Kidney capillary endothelial cell (primary cell): ENCODE measurements at places on chromosomes 4 and X.

DNA sequence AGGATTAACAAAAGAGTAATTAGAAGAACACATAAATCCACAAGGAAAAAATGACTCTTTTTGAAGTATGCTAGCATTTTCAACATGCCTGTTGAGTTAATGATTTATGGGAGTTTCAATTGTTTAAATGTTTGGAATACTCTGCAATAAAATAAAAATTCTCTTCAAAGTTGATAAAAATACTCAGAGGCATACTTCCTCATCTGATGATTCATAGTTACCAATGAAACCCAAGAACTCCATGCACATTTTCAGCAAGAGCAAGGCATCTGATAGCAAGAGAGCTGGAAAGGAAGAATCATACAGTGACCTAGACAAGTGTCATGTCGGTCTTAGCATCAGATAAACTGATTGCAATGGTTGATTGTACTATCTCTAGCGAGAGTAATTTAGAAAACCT lies 443.7 kb upstream of the ATOH1 start:
- DNase-seq, result no peak

GRCh38 chrX:115525486-115525885 lies 35.5 kb upstream of the PLS3 start:
- DNase-seq, result no peak

DNA sequence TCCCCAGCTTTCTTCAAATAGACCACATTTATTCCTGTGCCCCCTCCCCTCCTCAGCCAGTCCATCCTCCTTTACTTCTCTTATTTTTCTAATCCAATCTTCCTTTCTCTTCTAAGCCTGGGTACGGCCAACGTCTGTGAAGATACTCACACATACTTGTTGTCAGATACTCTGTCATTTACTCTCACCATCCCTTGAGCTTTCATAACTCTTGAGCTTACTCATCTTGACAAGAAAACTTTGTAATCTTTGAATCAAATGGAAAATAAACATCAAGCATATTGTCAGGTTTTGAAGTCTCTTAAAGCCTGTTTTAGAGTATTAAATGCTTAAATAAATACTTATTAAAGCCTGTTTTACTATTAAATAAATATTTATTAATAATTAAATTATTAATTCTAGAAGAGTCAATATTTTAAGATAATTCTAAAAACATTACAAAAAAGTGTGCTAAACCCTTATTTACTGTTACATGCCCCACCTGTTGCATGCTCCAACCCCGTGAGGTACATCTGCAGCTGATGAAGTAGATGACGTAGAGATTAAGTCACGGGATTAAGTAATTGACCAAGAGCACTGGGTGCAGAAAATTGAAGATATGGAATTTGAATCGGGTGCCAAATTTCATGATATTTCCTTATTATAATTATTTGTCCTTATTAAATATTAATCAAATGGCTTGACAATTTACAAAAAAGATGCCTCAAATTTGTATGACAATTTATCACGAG lies 1.5 kb upstream of the TRIML2 start:
- no peak for DNase-seq

GRCh38 chrX:37846934-37847732 lies at the start of gene DYNLT3:
Gene DYNLT3, minus strand, starts transcription at chrX:37847571. Its CDS starts 61 bp downstream, at chrX:37847510.
- DNase-seq, result peak; percentile 41

- DNase-seq, result no peak
Observed at GRCh38 chr4:102638621-102639020, 122.1 kb downstream of the MANBA start.

DNA sequence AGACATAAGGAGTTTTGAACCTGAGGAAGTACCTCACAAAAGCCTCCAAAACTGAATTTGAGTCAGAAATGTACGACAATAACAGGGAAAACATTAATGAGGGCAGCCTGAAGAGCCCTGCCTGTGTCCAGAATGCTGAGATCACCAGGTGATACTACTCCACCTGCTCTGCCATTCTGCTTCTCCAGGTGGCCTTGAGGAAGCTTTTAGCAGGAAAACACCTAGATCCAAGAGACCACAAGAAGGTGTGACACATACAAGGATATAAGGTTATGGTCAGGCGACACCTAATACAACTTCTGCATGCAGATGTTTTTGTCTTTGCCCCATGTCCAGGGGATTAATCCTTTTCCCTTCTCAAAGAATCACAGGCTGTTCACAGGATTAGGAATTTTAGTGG lies 15.3 kb downstream of the SOWAHB start:
- DNase-seq, result no peak

DNA sequence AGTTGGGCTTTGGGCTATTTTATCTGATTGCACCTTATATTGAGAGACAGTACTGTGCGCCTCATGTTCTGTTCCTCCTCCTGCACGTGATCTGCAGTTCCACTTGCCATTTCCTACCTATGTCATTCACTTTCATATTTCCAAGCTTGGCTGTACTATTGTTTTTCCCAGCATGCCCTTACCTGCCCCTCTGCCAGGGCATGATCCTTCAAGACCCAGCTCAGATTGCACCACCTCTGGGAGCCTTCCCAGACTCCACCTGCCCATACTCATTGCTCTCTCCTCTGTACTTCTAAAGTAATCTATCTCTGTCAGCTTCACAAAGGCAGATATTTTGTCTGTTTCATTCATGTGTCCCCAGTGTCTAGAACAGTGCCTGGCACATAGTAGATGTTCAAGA lies 11.6 kb downstream of the SLC25A5 start:
- no peak for DNase-seq

DNA sequence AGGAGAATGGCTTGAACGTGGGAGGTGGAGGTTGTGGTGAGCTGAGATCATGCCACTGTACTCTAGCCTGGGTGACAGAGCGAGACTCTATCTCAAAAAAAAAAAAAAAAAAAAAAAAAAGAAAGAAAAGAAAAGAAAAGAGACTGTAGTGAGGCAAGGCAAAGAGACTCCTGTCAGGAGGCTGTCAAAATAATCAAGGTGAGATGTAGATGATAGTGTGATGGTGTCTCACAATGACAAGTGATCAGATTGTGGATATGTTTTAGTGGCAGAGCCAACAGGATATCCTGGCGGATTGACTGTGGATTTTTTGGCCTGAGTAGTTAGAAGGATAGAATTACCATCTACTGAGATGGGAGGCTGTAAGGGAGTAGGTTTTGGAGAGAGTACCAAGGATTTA lies 12.6 kb downstream of the TRPC5OS start:
- DNase-seq, result no peak

DNA sequence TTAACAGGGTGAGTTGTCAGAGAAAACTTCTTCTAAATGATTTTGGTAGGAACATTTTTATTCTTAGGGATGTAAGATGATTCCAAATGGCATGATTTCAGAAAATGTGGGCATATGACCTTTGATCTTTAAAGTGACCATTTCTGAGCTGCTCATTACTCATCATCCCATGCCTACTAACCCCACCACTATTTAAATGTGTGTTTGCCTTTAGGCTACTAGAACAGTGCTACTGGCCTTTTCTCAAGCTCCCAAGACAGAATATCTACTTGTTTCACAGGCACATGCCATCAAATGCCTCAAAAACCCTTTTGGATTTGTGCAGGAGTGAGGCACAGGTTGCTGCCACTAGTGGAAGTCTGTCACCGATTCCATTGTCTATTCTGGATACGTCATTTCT lies 428.2 kb downstream of the ADAM29 start:
- DNase-seq, result no peak

- no peak for DNase-seq
Observed at GRCh38 chr4:134421734-134422133, 220.1 kb upstream of the PABPC4L start.

DNA sequence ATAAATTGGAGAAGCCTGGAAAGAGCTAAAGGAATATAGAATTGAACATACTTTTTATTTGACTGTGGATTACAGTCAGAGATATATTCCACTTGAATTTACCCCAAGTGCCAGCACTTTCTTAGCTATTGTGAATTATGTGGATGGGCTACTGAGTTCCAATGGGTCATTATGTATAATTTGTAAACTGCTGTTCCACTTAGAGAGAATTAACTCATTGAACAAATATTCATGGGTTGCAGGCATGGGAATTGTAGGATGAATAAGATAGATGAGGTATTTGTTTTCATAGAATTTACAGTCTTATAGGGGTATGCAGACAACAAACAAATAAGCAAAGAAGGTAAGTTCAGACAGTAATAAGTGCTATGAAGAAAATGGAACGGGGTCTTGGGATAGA lies 195.7 kb downstream of the SHROOM3 start:
- no peak for DNase-seq

- DNase-seq, result no peak
Observed at GRCh38 chr4:10732914-10733415, 48.4 kb upstream of the CLNK start.

- no peak for DNase-seq
Observed at GRCh38 chrX:121581885-121582284, 534.5 kb downstream of the GLUD2 start.

DNA sequence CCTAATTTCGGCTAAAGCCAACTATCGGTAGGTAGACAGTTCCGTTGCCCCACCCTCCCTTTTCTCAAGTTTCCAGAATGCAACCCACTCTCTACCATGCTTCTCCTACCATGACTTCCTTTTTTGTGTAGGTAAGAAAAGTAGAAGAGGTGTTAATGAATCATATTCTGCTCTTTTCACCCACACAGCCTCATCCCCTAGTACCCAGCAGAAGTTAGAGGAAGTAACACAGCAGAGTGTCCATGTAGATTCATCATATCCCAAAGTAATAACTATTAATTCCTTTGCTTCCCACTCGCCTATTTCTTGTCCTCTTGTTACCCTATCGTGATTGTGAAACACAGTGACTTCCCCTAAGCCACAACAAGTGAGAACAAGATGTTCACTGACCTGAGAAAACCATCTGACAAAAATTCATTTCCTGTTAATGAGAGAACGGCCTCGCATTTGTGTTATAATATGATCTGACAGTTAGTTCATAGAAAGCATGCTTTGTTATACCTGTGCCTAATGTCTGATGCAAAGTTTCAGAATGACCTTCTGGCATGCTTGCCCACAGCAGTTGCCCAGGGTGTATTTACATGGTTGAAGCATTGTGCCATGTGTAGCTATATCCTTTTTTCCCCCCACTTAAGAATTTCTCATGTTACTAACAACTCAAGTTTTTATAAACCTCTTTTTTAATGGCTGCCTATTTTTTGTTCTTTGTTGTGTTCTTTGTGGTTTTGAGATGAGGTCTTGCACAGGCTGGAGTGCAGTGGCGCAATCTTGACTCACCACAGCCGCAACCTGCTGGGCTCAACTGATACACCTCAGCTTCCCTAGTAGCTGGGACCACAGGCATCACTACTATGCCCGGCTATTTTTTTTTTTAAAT lies 185.6 kb downstream of the RAP1GDS1 start:
- DNase-seq, result no peak

GRCh38 chrX:150162141-150162540 lies 201.0 kb upstream of the MAMLD1 start:
- DNase-seq, result no peak
